Hippocampal formation (tissue), 2 donors: ENCODE measurements at places on chromosomes 1 and 21.

GRCh38 chr1:43651188-43651587, 1.2 kb downstream of the KDM4A start:
- DNase-seq = no peak

- DNase-seq = no peak
These were observed 14.2 kb upstream of the TMEM125 start for GRCh38 chr1:43255438-43256210.

- DNase-seq = no peak
These were observed 10.0 kb downstream of the EDARADD start for GRCh38 chr1:236403905-236404696.

- DNase-seq = no peak
These were observed 40.1 kb downstream of the PTAFR start for GRCh38 chr1:28136169-28136921.

- no peak for DNase-seq
These were observed 574.2 kb downstream of the MATN1 start for GRCh38 chr1:30149226-30149625.

DNA sequence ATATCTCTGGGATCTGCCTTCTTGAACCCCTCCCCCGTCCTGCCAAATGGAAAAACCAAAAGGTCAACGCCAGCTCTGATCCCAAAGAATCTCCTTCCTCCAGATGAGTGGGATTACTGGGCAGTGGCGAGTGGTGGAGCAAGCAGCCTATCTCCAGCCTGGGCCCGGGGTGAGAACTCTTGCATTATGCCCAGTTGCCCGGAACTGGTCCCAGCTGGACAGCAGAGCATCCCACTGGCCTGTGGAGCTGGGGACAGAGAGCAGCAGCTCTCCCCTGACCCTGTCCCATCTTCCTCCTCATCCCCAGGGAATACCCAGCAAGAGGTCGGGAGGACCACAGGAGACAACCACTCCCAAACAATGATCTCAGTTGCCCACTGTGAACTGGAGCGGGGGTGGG, 130.5 kb downstream of the TMEM53 start:
- DNase-seq = no peak

- no peak for DNase-seq
These were observed 68.1 kb downstream of the SPAG17 start for GRCh38 chr1:118116909-118117308.

DNA sequence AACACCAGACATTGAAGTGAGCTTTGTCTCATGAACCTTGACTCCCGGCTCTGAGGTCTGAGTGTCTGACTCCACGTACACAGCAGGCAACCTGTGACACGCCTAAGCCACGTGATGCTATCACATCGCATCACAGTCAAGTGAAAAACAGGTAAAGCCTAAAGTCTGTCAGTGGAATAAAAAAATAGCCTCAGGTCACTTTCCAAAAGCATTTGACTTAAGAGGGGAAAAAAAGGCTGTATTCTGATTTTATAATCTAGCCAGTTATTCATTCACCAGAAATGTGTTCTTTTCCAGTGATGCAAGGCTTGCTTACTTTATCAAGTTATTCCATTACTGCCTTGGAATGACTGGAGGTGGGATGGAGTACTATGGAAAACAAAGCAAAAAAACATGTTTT, 163.2 kb upstream of the HMCN1 start:
- no peak for DNase-seq

DNA sequence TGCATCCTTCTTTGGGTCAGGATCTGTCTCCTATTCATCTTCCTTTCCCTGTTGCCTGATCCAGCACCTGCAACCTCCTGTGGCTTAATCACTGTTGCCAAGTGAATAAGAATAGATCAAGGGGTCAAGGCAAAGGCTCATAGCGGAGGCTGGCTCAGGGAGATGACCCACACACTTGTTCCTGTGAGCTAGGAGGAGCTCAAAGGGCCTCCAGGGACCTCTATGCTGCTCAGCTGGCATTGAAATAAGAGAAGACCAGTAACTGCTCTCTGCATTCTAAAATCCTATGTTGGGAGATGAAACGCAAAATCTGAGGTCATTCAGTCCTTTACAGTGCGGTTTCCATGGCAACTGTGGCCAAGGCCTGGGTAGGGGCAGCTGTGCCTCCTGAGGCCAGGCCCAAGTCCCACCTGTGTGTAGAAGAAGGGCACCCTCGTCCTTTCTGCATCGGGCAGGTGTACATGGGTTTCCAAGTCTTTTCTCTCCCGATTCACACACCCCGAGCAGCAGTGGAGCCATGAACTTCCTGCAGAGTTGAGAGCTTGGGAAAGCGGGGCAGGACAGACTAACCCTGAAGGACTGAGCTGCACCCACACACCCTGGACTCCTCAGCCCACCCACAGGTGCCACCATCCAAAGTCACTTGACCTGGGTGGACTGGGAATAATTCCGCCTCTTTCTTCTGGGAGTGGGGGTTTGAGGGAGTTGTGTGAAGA, 27.8 kb upstream of the STUM start:
- DNase-seq = no peak

DNA sequence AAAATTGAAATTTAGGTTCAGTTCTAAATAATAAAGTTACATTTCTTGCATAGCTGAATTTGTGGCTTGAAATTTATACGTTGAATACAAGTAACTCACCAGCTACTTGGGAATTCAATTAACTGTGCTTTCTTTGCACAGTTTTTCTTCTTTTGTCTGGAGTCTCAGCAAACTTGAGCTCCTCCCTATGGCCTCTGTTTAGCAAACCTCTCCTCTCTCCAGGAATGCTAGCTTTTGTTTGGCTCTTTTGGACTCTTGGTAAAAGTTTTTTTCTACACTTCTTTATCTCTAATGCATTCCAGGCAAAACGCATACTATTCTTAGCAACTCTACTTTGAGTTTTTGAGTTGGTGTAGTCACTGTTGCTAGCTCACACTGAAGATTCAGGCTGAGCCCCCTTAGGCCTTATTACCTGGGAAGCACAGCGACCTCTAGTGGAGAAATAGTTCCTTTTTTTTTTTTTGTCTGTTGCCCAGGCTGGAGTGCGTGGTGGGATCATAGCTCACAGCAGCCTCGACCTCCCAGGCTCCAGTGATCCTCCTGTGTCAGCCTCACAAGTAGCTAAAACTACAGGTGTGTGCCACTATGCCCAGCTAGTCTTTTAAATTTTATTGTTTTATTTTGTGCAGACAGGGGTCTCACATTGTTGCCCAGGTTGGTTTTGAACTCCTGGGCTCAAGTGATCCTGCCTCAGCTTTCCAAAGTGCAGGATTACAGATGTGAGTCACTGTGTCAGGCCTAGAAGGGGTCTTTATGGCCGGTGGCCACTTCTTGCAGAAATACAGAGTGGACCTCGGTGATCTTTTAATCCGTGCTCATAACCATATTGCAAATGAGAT, 61.7 kb downstream of the CASQ2 start:
- DNase-seq = no peak

DNA sequence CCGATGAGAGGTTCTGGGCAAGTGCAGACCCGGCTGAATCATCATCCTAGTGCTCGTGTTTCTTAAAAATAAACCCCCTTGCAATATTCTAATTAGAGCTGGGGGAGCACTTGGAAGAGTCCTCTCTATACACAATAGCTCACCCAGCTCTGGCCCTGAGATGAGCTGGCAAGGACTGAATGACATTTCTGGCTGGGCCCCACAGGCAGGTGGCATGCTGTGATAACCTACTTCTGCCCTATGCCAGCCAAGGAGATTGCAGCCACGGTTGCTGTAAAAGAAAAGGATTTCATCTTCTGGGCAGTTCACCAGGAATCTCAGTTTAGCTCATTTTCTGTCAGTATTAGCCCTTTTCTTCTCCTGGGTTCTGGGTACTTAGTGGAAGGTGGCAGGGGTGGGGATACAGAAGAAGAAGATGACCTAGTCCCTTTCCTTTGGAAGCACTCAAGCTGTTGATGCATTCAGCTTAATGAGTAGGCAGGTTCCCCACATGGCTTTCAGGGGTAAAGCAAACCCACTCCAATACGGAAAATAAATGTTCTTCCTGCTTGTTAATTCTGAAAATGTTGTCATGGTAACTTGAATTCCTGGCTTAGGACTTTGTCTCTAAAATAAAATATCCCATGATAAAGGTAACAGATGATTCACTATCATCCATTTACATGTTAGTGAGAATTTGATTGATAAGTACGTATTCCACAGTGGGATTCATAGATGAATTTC, 32.2 kb downstream of the VASH2 start:
- DNase-seq = no peak

- DNase-seq = no peak
These were observed 7.2 kb downstream of the DPYD start for GRCh38 chr1:97913506-97914139.

- DNase-seq = no peak
These were observed 19.5 kb upstream of the EXO1 start for GRCh38 chr1:241828463-241829021.

DNA sequence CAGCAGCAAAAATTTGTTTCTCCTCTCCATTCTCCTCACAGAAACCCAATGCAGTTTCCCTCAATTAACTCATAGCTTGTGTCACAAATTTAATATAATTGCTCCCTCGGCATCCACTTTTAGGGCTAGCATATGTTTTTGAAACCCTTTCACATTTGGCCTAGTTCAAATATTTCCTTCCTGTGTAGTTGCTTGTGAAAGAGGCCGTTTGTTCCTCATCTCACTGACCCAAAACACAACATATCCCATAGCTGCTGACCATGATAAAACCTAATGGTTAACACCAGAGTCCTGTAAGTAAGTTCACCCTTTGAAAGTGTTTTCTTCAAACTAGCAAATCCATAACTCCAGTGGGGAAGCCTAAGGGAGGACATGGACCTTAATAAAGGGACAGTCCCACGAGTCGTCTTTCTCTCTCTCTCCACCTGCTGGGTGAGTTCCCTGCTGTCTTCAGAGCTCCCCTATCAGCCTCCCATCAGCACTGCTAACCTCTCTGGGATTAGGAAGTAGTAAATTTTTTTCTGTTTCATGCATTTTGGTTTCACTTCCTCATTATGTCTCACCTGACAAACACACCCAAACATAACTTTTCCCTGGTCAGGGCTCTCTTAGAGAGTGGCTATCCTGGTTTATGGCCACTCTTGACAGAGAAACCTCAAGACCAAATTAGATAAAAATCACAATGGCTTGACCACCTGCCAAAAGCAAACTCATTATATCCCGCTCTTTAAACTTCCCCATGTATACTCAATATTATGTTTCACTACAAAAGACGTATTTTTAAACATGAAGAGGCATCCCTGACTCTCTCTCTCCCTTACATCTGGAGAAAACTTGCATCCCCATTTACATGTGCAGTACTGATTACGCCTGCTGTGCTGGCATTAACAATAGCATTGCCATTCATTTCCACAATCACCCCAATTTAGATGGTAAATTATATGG, 177.7 kb upstream of the HP1BP3 start:
- DNase-seq = no peak

DNA sequence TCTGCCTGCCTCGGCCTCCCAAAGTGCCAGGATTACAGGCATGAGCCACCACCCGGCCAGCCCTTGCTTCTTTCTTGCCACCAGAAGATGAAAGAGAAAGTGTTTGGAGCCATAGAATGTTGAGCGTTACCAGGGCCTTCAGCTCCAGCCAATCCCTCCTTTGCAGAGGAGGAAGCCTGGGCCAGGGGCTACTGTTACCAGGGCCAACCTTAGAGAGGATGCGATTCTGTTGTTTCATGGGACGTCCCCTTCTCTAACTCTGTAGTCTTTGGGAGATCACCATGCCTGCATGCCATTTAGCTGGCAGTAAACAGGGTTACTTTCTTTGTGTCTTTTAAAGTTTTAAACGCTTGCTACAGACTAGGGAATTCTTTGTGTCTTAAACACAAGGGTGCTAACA, 45.8 kb downstream of the CLDN14 start:
- no peak for DNase-seq

- DNase-seq = no peak
These were observed 24.9 kb downstream of the DIP2A start for GRCh38 chr21:46483300-46484295.

- no peak for DNase-seq
These were observed 101.9 kb downstream of the PRRX1 start for GRCh38 chr1:170765712-170766330.

- DNase-seq = no peak
These were observed 126.1 kb downstream of the TRABD2B start for GRCh38 chr1:47870946-47871676.

DNA sequence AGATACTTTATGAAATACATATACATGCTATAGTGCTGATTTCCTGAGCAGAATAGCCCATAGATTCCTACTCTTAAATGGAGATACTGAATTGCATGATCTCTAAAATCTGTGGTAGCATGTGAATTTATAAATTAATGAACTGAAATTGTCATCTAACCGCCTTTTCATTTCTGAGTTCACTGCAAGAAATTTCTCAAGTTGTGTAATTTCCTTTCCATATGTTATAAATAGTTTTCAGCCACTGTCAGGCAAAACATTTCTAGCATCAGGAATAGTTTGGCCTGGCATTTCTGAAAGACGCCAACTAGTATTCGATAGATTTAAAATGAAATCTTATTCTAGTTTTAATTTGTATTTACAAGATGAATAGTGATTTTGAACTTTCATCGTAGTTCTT, 310.1 kb downstream of the USH2A start:
- DNase-seq = no peak

GRCh38 chr1:75423616-75424015, 187.3 kb downstream of the SLC44A5 start:
- DNase-seq = no peak

DNA sequence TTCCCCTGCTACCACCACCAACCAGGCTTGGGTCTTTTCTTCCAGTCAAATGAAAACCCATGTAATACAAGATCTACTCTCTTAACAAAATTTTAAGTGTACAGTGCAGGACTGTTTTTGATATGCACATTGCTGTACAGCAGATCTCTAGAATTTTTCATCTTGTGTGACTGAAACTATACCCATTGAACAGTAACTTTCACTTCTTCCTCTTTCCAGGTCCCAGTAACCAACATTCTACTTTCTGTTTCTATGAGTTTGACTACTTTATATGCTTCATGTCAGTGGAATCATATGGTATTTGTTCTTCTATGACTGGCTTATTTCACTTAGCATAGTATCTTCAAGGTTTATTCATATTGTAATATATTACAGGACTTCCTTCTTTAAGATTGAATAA, 45.3 kb upstream of the PLPPR4 start:
- DNase-seq = no peak

DNA sequence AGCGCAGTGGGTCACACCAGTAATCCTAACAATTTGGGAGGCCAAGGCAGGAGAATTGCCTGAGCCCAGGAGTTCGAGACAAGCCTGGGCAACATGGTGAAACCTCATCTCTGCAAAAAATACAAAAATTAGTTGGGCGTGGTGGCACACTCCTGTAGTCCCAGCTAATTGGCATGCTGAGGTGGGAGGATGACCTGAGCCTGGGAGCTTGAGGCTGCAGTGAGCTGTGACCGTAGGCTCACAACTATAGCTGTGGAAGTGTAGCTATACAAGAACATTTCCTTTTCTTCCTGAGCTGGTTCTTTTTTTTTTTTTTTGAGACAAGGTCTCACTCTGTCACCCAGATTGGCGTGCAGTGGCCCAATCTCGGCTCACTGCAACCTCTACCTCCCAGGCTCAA, 19.1 kb upstream of the ZNF697 start:
- DNase-seq = no peak
